ENCODE measurements at places on chromosomes 5 and 9.

GRCh38 chr9:79020276-79020675 lies 551.5 kb upstream of the TLE4 start:
- DNase-seq: no peak

DNA sequence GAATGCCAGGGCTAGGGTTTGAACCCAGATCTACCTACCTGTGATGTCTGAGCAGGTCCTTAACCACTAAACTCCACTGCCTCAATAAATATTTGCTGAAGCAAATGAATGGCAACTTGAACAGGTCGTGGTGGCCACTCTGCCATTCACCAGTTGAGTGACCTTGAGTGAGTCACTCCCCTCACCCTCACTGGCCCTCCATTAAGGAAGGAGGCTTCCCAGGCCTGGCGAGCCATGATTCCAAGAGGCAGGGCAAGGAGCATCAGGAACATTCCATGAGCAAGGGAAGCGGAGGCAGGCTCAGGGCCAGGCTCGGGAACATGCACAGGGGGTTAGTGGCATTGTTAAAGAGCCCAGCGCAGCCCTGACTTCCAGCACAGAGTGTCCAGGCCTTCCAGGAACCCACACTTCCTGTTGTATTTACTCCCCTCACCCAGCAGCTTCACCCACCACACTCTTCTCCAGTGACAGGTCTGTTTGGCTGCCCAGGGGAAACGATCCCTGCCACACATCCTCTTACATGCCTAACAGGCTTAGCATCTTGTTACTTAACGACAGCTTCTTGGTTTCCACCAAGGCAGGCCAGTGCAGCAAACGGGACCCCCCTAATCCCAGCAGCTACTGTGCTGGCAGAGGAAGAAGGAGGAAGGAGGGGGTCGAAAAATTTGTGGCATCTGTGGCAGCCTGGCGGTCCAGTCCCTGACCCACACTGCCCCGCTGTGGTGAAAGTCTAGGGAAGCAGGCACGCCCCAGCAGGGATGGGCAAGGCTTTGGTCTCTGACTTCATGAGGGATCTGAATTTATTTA lies 43.7 kb upstream of the TTC1 start:
- no peak for DNase-seq

DNA sequence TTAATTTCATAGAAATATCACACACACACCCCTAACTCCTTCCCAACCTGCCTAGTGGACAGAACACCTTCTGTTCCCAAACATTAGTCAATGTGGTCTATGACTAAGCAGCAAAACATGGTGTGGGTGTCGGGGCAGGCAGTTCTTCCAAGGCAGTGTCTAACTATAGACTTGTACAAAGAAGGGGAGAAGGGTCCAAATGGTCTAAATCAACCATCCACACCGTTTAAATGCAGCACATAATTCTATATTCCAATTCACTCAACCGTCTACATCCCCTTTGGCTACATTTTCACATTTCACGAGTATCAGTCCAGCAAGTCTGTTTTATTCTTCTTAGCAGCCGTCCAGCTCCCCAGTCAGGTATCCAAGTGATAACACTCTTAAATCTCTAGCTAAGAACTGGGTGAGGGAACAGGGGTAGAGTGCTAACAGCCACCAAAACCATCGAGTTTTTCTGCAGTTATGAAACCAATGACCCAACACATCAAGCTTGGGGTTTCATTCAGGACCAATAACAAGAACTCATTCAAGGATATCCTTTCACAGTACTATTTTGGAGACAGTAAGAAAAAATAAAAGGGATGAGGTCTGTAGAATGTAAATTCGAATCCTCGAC lies 3.3 kb downstream of the ZNF608 start:
- no peak for DNase-seq

DNA sequence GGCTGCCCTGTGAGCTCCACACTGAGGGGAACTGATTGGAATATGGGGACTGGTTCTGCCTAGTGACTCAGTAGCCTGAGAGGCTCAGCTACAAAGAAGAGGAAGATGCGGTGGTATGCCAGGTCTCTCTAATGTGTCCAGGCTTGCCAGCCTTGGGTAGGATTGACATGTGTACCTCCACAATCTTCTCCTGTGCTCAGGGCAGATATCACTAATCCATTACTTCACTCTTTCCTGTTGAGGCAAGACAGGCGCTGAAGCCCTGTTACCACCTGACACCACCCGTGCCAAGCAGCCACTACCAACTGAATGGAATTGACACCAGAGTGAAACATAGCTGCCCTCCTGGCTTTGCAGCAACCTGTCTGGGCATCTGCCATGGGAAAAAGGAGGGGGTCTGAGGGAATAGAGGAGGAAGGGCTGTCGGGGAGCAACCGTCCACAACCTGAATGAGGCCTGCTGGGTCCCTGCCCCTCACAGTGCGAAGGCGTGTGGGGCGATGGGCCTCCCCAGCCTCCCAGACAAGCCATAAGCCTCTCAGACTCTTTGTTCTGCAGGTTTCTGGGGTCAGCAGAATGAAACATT lies 114.7 kb upstream of the CXCL14 start:
- DNase-seq: no peak

- no peak for DNase-seq
Observed at GRCh38 chr9:129595903-129596540, 24.9 kb downstream of the C9orf50 start.

DNA sequence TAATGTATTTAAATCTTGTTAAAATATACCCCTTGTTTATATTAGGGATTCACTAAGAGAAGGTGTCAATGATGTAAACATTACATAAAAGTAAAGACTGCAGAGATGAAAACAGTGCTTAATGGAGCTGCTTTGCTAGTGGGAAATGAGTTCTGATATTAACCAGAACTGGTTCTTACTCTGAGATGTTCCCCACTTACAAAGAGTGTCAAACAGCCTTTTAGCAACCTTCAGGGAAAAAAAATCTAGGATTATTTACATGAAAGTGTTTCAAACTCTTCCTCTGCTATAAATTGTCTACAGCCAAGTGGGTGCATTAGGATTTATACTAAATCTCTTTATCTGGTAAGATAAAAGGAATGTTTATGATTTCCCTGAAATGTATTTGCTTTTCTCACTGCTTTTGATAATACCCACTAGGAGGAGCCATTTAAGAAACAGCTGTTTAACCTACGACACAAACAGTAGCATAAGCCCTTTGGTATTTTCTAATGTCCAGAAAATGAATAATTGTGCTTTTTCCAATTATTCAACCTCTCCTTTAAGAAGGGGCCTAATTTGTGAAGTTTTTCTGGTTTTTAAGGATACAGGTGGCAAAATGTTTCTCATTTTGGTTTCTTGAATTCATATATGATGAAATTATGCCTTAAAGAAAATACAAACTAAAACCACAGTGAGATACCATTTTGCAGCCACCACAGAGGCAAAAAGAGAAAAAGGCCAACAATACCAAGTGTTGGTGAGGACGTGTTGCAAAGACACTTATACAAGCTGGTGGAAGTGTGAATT lies 186.3 kb downstream of the TLE4 start:
- DNase-seq: no peak

GRCh38 chr9:105024529-105024928 lies 96.6 kb upstream of the ABCA1 start:
- no peak for DNase-seq

DNA sequence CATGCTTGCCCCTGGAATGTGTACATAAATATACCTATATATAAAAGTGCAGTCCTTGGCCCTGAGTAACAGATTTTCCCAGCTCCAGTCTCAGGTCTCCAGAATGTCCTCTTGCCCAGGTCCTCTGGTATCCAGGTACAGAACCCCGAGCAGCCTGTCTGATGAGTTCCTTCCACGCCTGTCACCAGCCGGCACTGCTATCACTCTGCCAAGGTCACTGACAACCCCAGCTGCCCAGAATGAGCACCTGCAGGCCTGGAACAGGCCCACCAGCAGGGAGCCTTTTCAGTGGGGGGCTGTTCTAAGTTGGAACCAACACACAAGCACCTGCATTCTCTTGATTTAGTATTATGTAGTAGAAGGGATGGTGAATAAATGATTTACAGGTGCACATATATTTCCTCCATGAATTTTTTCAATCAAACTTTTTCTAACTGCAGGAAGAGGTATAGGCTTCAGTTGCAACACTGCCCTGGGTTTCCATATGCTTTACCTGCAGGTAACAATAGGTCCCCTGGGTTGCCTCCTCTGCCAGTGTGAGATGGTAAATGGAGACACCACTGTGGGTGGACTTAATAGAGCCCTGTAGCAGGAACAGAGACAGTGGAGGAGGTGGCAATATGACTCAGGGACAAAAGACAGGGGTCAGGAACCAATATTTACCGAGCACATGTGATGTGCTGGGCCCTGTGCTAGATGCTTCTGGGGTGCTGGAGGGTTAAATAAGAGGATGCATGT lies 291.9 kb downstream of the SPOCK1 start:
- DNase-seq: no peak

- no peak for DNase-seq
Observed at GRCh38 chr5:57938174-57938557, 455.6 kb upstream of the ACTBL2 start.

- no peak for DNase-seq
Observed at GRCh38 chr5:13339093-13339492, 605.4 kb downstream of the DNAH5 start.

GRCh38 chr9:70168521-70168920 lies 90.3 kb upstream of the SMC5 start:
- no peak for DNase-seq

GRCh38 chr5:32536246-32536645 lies 49.1 kb upstream of the SUB1 start:
- DNase-seq: no peak

DNA sequence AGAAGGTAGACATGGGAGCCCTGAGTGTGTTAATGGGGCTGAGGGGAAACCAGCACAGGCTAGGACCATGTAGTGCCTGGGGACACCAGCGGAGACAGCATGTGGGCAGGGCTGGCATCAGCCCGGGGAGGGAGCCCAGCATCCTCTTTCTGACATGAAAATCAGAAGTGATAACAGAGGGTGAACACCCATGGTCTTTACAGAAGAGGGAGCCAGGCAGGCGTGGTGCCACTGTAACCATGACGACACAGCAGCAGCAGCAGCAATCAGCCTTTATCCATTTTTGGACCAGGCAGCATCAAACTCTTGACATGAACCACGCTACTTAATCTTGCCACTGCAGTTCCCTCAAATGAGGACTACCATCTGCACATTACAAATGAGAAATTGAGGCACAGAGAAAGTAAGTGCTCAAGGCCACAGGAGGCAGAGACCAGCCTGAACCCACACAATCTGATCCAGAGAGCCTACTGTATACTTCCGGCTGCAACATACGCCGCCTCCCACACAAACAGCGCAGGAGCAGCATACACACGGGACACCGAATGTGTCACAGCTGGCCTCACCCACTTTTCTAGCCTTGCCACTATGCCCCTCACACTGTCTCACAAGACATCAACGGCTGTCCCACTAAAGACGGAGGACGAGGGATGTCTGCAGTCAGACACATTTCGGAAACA lies 23.8 kb downstream of the CAMSAP1 start:
- DNase-seq: no peak

All from stimulated activated CD4-positive, alpha-beta T cell treated with anti-CD3 and anti-CD28 coated beads, TNF-alpha, amount 100 ng/mL, for 24 hours (primary cell).